Caudate nucleus (tissue), 63 donors: ENCODE measurements at places on chromosomes 5 and 9.

GRCh38 chr9:268616-269015 lies 54.0 kb downstream of the DOCK8 start:
- DNase-seq, result no peak

GRCh38 chr9:70902692-70903131 lies 218.7 kb downstream of the TRPM3 start:
- no peak for DNase-seq

DNA sequence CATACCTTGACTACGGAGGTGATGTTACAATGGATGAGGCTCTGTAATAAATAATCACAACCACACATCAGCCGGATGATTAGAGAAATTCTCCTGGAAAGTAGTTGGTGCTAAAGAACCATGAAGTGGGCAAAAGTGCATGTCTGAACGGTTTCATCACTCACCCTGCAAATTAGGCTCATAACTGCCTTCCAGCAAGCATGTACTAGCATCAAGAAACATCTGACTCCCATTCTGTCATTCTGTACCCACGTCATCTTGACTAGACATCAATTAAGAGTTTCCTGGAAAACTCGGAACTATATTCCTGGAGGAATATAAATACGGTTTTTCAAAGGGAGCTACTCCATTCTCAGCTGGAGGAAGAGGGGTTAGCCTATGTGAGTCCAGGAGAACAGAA lies 52.2 kb downstream of the HSD17B3 start:
- DNase-seq, result no peak

- DNase-seq, result no peak
Observed at GRCh38 chr5:56616454-56617160, 198.7 kb upstream of the MAP3K1 start.

DNA sequence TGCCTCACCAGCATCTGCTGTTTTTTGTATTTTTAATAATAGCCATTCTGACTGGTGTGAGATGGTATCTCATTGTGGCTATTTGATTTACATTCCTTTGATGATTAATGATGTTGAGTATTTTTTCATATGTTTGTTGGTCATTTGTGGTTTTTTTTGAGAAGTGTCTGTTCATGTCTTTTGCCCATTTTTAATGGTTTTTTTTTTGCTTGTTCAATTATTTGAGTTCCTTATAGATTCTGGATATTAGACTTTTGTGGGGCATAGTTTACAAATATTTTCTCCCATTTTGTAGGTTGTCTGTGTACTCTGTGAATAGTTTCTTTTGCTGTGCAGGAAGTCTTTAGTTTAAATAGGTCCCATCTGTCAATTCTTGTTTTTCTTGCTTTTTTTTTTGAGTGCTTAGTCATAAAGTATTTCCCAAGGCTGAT lies 148.1 kb downstream of the NPR3 start:
- no peak for DNase-seq

DNA sequence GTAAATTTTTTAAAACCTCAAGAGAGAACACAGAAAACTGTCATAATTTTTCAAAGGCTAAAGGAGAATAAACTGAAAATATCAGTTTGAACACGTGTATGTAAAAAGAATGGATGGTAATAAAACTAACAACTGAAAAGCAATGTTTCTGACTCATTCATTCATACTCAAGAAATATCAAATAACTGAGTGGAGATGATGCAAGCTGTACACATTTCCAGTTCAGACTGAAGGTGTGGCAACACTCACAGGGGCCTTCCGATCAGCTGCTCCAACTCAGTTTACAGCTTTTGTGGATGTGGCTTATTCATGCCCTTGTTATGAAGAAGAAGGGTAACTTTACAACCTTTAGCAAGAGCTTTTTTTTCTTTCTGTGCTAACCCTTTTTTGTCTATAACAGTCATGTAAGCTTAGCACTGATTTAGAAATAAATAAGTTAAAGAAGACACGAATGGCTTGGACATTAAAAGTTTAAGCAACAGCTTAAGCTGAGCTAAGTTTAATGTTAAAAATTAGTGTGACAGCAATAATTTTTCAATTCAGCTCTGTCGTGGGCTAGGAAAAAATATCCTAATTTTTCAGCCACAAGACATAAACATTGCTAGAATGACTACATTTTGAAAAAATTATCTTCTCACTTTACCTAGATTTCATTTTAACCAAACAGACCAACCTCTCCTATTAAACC lies 453.5 kb downstream of the RAB3C start:
- DNase-seq, result no peak

GRCh38 chr5:87899208-87899661 lies 369.4 kb downstream of the TMEM161B start:
- peak; percentile 62 for DNase-seq

DNA sequence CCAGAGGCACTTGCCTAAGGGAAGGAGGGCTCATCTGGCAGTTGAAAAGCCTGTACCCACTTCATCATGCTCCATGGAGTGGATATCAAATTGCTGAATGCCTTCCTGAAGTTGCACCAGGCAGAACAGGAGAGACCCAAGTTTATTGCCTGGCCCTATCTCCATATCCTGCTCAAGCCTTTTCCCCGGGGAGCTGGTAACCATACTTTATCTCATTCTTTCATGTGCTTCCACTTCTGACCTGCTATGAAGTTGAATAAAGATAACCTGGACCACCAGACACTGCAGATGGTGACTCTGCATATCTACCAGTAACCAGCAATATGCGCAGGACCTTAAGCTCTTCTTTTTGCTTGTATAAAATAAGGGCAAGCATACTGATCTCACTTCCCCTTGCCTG lies 1397.5 kb upstream of the CDH6 start:
- no peak for DNase-seq

- no peak for DNase-seq
Observed at GRCh38 chr5:102996011-102996575, 123.8 kb downstream of the GIN1 start.

GRCh38 chr5:83568186-83568585 lies 96.6 kb downstream of the VCAN start:
- DNase-seq, result no peak

GRCh38 chr5:81183811-81184748 lies 49.0 kb upstream of the CKMT2 start:
- no peak for DNase-seq

DNA sequence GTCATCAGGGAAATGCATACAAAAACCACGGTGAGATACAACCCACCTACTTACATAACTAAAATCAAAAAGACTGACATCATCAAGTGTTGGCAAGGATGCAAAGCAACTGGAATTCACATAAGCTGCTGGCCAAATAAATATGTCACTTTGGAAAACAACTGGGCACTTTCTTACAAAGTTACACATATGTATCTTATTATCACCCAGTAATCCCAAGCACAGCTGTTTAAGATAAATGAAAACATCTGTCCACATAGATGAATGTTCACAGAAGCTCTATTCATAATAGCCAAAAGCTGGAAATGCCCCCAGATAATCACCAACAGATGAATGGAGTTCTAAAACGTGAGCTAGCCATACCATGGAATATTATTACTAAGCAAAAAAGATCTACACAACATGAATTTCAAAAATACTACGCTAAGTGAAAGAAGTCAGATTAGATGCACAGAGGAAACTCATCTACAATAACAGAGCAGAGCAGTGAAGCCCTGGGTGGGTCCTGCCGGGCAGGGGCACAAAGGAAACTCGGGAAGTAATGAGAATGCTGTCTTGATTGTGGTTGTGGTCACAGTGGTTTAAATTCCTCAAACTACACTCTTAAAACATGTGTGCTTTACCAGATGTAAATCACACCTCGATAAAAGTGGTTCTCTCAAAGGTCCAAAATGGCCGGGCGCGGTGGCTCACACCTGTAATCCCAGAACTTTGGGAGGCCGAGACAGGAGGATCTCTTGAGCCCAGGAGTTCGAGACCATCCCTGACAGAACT lies 8.5 kb downstream of the CAMSAP1 start:
- DNase-seq, result no peak

DNA sequence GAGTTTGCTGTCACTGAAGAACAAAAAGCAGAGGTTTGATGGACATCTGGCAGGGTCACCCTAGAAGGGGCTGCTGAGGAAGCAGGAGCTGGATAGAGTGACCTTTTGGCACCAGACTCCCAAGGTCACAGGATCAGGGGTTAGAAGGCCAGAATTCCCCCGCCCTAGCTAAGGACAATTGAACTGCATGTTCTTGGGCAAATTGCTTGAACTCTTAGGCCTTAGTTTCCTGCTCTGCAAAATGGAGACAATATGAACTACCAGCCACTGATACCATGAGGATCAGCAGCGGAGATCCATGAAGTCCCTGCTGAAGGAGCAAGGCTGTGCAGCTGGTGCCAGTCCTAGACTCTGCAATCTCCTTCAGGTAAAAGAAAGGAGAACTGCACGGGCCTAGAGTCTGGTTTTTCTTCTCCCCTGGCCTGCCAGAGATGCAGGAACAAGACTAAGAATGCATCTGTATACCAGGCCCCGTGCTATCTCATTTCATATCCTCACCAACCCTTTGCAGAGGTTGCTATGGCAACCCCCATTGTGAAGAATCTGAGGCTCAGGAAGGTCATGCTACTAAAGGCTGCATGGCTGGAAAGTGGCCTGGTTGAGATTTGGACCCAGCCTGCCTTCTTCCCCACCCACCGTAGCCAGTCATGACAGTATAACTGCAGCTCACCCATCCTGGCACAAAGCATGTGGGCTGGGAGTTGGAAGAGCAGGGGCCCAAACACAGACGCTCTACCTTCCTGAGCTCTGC lies 33.7 kb downstream of the CAMK2A start:
- DNase-seq, result no peak

GRCh38 chr5:4387290-4387689 lies 752.8 kb upstream of the ADAMTS16 start:
- DNase-seq, result no peak

DNA sequence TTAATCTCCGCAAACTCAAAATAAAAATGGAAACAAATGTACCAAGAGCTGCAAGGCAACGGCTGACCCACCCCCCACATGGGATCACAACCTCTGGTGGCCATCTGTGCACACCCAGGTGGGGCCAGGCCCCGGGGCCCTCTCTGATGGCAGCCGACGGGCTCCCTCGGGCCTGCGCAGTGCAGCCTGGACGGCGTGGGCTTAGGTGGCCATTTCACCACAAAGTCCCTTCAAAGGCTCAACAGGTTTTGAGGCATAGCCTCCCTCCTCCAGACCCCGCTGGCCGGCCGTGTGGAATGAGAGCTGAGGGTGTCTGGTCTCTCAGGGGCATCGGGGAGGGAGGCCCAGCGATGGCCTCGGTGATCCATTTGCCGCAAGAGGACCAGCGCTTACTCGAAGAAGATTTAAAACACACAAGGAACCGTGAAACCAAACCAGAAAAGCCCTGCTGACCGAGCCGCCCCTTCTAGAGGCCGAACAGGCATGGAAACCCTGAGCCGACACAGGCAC lies 42.7 kb upstream of the CEP72 start:
- DNase-seq, result no peak

- DNase-seq, result no peak
Observed at GRCh38 chr5:34928267-34928666, 1.1 kb upstream of the DNAJC21 start.

DNA sequence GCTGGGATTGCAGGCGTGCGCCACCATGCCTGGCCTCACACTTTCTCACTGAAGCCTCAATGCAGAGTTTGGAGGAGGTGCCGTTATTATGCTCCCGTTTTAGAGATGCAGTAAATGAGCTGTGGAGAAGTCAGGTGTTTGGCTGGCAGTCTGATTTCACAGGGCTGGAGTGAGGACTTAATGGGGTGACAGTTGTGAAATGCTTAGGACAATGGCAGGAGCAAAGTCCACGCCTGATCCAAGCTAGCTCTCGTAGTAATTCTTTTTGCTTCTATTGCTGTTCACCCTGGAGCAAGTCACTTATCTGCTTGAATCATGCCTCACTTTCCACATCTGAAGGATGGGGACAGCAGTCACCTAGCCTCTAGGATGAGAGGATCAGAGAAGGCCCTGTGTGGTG lies 21.8 kb downstream of the UNC5A start:
- DNase-seq, result no peak

GRCh38 chr9:121350993-121351561 lies 19.0 kb downstream of the STOM start:
- DNase-seq, result no peak

- no peak for DNase-seq
Observed at GRCh38 chr5:64790210-64790609, 21.5 kb downstream of the CWC27 start.

- no peak for DNase-seq
Observed at GRCh38 chr9:82805027-82805426, 257.9 kb downstream of the RASEF start.

DNA sequence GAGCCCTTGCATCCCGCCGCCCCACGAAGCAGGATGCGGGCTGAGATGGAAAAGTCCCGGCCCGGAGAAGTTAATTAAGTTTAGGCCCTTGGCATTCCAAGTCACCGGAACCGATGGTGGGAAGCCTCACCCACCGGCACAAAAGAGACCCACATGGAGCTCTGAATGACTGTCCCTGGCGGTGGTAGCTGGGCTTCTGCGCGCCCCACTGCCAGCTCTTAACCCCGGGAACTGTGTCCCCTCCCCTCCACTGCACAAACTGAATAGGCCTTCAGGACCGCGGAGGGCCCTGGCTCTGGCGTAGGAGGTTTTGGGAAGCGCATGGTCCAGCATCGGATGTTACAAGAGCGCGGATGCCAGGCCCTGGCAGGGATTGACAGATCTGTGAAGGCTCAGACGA lies 291.1 kb upstream of the TUT7 start:
- DNase-seq, result no peak

GRCh38 chr5:93599001-93599379 lies 16.0 kb downstream of the NR2F1 start:
- peak; percentile 14 for DNase-seq

DNA sequence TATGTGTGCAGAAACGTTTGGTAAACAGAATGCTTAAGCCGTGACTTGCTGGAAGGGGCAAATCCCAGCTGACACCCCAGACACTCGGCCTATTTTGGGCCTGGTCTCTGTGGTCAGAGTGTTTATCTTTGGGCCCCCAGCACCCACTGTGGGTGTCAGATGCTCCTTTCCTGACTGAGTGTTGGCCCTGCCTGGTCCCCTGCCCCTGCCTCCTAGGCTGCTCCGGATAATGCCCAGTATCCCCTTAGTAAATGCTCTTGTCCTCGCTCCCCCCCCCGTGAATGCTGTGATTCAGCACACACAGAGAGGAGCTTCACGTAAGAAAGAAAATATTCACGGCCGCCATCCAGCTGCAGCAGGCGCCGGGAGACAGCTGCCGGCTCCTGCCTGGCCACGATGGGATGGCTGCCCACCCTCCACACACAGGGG lies 11.3 kb upstream of the ANGPTL2 start:
- DNase-seq, result no peak

DNA sequence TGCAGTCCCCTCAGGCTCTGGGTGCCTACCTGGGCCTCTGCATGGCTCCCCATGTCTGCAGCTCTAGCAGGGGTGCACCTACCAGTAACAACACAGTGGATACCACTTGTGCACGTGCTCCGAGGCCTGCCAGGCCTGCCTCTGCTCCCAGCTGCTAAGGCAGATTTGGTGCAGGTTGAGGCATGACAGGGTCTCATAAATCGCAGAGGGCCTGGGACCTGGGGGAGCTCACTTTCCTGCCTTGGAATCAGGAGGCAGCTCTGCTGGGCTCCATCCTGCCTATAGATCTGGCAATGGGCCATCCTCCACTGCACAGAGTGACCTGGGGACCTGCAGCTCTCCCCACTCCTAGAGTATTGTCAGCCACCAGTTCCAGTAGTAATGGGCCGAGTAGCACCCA lies 121.9 kb upstream of the CXCL14 start:
- no peak for DNase-seq

GRCh38 chr5:154053468-154053867 lies 14.7 kb downstream of the MFAP3 start:
- no peak for DNase-seq

- no peak for DNase-seq
Observed at GRCh38 chr9:38652044-38652443, 31.6 kb upstream of the ANKRD18A start.
